ENCODE measurements at places on chromosomes 12 and 14. TPM values are rescaled to one million over a fixed set of nuclear protein-coding genes. Genes with fewer than 3 reads are reported as not detected.
A peak's percentile ranks its signal among the peaks of the same experiment; 100 is the strongest.

FZD10 gene
- not detected for total RNA-seq

- H3K4me1 ChIP-seq = no peaks in the 10 kb centered on the region
- no peaks in the 10 kb centered on the region for H3K27me3 ChIP-seq
- DNase-seq = no peak
- H3K36me3 ChIP-seq = no peaks in the 10 kb centered on the region
- H3K4me3 ChIP-seq = no peak overlapping the region
Observed at GRCh38 chr12:57435293-57435692, 709 bp downstream of the INHBC start.

DNA sequence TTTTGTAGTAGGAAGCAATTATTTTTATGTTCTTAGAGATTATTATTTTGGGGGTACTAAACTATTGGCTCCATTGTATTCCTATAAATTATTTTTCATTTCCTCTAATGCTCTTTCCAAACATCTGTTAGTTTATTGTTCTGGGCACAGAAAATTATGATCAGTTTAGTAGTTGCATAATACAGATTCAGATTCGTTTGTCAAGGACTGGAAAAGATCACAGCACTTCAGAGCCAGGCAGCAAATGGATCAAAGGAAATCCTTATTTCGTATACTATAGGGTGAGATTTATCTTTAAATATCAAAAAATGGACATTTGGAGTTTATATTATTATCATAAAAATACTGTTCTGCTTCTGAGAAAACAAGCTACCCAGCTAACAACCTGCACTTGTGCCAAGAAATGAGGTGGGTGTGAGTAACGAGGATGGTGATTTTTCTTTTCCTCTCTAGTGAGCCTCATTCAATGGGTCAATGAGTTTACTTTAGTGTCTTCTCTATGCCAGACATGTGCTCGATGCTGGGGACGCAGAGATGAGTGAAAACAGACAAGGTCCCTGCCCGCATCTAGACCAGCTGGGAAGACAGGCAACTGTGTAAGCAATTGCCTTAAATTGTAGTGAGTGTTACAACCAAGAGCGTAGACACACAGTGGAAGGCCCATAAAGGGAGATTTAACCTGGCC is 208.6 kb upstream of the PLXNC1 start:
- no peak for DNase-seq
- no peaks in the 10 kb centered on the region for H3K36me3 ChIP-seq
- H3K27me3 ChIP-seq = no peaks in the 10 kb centered on the region
- no peaks in the 10 kb centered on the region for H3K4me1 ChIP-seq

- no peak overlapping the region for H3K4me3 ChIP-seq
- no peaks in the 10 kb centered on the region for H3K4me1 ChIP-seq
- no peak overlapping the region for H3K27ac ChIP-seq
- no peaks in the 10 kb centered on the region for H3K27me3 ChIP-seq
Observed at GRCh38 chr14:45120096-45120495, 14.2 kb downstream of the FKBP3 start.

- H3K27me3 ChIP-seq = no peaks in the 10 kb centered on the region
- no peak overlapping the region for H3K27ac ChIP-seq
- no peak overlapping the region for H3K4me3 ChIP-seq
- no peaks in the 10 kb centered on the region for H3K36me3 ChIP-seq
- H3K4me1 ChIP-seq = peaks cover 7% of the 10 kb centered on the region
Observed at GRCh38 chr12:27769142-27769673, 10.8 kb upstream of the KLHL42 start.

DPPA3 gene
- total RNA-seq = not detected

DNA sequence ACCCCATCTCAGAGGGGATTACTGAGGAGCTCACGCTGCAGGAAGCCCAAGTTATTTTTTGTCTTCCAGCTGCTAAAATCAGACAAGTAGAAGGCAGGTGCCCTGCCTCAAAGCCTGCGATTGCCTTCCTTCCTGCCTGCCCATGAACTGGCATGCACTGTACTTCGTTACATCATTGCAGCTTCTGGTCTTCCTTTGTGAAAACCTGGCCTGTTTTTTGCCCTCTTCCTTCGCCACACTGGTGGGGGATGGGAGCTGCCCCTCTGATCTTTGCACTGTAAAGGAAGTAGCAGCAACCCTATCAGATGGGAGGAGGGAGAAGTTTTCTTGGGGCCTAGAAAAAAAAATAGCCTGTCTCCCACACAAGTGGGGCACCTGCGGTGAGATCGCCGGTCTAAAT is 1098.7 kb downstream of the BCL11B start:
- H3K27ac ChIP-seq = no peak overlapping the region
- H3K4me1 ChIP-seq = no peaks in the 10 kb centered on the region
- no peak overlapping the region for H3K4me3 ChIP-seq
- H3K27me3 ChIP-seq = no peaks in the 10 kb centered on the region
- no peaks in the 10 kb centered on the region for H3K36me3 ChIP-seq

GRCh38 chr12:112025808-112026375 is 12.7 kb downstream of the ERP29 start:
- no peak overlapping the region for H3K27ac ChIP-seq
- no peaks in the 10 kb centered on the region for H3K27me3 ChIP-seq
- H3K36me3 ChIP-seq = peaks cover 42% of the 10 kb centered on the region
- no peak overlapping the region for H3K4me3 ChIP-seq
- no peaks in the 10 kb centered on the region for H3K4me1 ChIP-seq
- no peak for DNase-seq

DNA sequence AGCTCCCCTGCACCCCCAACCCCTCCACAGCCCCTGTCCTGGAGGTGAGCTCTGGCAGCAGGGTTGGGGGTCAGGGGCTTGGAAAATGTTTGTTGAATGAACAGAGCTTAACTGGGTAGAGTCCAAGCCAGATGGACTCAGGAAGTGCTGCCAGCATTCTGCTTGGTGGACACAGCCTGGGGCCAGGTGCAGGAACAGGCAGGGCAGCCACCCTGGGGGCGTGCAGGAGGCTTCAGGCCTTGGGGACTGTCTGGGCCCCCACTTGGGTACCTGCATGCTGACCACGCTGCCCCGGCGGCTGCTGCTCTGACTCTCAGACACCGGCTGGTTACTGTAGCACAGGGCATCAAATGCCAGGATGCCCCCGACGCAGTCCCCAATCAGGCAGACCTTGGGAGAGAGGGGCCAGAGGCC is 15.7 kb downstream of the ARL6IP4 start:
- H3K36me3 ChIP-seq = no peaks in the 10 kb centered on the region
- no peaks in the 10 kb centered on the region for H3K27me3 ChIP-seq
- no peak overlapping the region for H3K27ac ChIP-seq

DNA sequence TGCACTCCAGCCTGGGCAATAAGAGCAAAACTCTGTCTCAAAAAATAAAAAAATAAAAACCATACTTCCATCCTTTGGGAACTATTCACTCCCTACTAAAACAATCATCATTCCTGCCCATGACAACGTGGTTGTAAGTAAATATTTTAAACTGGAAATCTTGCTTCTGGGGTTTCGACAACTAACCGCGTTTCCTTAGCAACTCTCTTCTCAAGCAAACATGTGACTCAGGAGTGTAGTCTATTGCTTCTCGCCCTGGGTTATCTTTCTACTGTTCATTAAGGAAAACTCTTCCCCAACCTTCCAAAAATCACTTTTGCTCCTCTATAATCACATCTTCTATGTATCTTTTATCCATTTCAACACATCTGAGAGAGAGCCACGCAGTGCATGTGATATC is 21.8 kb downstream of the APPL2 start:
- peaks cover 20% of the 10 kb centered on the region for H3K4me1 ChIP-seq
- H3K4me3 ChIP-seq = no peak overlapping the region
- peak; percentile 32 for DNase-seq
- H3K36me3 ChIP-seq = peaks cover 25% of the 10 kb centered on the region
- H3K27me3 ChIP-seq = no peaks in the 10 kb centered on the region
- H3K27ac ChIP-seq = peak overlapping the region; percentile 35

DNA sequence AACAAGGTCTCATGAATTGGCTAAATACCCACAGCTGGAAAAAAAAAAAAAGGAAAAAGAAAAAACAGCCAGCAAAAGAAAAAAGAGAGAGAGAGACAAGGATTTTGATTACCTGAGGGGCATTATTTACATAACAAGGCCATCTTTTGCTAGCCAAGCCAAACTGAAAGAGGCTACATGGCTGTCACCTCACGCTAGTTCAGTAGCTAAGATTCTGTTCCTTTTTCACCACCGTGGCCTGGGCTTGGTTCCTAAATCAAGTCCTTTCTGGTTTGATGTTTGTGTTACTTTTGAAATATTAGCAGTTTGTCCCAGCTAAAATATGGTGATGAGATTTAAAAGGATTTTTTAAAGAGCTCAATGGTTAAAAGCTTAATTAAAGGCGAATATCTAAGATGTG is 2.0 kb upstream of the SDS start:
- H3K36me3 ChIP-seq = no peaks in the 10 kb centered on the region
- no peaks in the 10 kb centered on the region for H3K27me3 ChIP-seq
- H3K4me1 ChIP-seq = no peaks in the 10 kb centered on the region
- H3K4me3 ChIP-seq = no peak overlapping the region

DNA sequence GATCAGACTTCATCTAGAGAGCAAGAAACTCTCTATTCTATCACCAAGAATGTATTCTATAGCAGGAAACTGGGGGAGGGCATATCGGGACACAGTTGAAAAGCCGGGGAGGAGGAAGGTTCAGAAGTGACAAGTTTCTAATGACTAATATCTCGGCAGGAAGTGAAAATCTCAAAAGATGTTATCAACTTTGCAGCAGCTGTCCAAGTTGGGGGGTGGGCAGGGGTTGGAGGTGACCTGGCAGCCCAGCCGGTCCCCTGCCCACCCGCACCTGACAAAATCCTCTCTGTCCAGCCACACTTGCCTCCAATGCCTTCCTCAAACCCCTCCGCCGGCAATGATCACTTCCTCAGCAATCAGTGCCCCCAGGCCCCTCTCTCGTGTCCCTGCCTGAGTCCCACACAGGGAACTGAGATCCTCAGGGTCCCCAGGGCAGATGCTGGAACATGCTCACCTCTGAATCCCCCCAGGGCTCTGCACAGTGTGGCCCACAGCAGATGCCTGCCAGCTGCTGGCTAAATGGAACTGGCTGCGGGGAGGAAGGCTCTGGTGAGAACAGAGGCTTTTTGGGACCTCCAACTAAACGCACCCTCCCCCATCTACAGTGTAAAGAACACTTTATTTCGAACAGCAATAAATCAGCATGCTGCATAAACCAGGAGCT is 43.9 kb downstream of the CCDC88C start:
- peaks cover 8% of the 10 kb centered on the region for H3K4me1 ChIP-seq
- H3K4me3 ChIP-seq = no peak overlapping the region
- H3K27ac ChIP-seq = no peak overlapping the region
- H3K27me3 ChIP-seq = peaks cover 21% of the 10 kb centered on the region
- no peak for DNase-seq

IL22 gene
- not detected for total RNA-seq

- peak within 1 kb of the TSS; percentile 92 for H3K4me3 ChIP-seq
- H3K4me1 ChIP-seq = peaks cover 6% of the 10 kb centered on the region
- DNase-seq = peak; percentile 84
- peak within 1 kb of the TSS; percentile 98 for H3K27ac ChIP-seq
Observed at GRCh38 chr14:67241411-67242167, at the start of gene PALS1. TSS of gene PALS1 (plus strand) at chr14:67241435. CDS start at chr14:67279171, 37,736 bp downstream.

GRCh38 chr12:109764123-109764522 is 50.5 kb downstream of the FAM222A start:
- no peak for DNase-seq
- no peaks in the 10 kb centered on the region for H3K4me1 ChIP-seq
- no peaks in the 10 kb centered on the region for H3K27me3 ChIP-seq
- H3K4me3 ChIP-seq = no peak overlapping the region

MSI1 gene
- total RNA-seq = 16.0 TPM

DNA sequence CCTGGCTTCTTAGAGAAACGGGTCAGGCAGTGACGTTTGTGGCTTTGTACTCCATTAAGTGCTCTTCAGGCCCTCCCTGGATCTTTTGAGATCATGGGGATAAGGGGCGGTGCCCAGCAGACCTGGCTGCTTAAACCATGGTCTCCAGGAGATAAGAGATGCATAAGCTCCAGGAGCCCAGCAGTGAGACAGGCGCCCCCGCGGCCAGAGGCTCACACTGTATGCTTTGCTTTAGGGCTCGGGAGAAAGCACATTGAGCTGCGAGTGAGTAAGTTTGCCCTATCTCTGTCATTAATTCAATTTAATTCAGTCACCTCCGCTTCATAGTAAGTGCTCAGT is 359.5 kb downstream of the CACNA1C start:
- H3K4me3 ChIP-seq = no peak overlapping the region
- H3K27ac ChIP-seq = no peak overlapping the region
- no peak for DNase-seq

- H3K36me3 ChIP-seq = peaks cover 83% of the 10 kb centered on the region
- DNase-seq = no peak
- no peak overlapping the region for H3K27ac ChIP-seq
- no peak overlapping the region for H3K4me3 ChIP-seq
- no peaks in the 10 kb centered on the region for H3K27me3 ChIP-seq
Observed at GRCh38 chr12:68835333-68835908, 27.4 kb downstream of the MDM2 start.

OR4E1 gene
- total RNA-seq = not detected

DNA sequence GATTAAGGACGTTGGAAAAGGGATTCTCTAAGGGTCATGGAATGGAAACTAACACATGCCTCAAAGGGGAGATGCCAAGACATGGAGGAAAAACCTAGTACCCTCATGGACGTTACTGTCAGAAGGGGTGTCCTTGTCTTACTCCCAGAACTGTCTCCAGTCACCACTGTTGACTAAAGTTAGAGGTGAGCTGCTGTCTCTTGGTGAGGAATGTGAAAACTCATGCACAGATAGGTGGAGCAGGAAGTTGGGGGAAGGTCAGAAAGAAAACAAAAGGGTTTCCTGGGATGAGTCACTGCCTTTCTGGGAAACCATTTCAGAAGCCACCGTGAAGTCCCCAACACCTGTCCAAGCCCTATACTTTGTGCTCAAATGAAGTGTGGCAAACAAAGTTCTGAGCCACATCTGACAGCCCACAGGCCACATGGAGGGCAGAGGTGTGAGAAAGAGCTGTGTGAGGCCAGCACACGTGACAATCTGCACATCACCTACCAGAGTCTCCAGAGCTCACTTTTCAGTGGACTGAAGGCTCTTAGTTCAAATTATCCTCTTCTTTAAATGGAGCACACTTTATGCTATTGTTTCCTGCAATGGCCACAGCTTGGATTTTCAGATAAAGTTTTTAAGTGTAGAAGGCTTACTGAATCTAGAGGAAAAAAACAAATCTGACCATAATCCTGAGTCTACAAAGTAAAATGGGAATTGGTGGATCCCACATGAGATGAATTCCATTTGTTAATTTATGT is 92.9 kb upstream of the EGLN3 start:
- no peaks in the 10 kb centered on the region for H3K36me3 ChIP-seq
- H3K4me3 ChIP-seq = no peak overlapping the region
- peaks cover 7% of the 10 kb centered on the region for H3K4me1 ChIP-seq
- H3K27ac ChIP-seq = no peak overlapping the region
- DNase-seq = no peak
- no peaks in the 10 kb centered on the region for H3K27me3 ChIP-seq

ASCL1 gene
- total RNA-seq = not detected

GRCh38 chr14:102421411-102422057 is 58.8 kb downstream of the TECPR2 start:
- H3K27ac ChIP-seq = no peak overlapping the region
- DNase-seq = no peak
- no peaks in the 10 kb centered on the region for H3K36me3 ChIP-seq
- H3K4me1 ChIP-seq = no peaks in the 10 kb centered on the region
- no peak overlapping the region for H3K4me3 ChIP-seq

TDRD9 gene
- total RNA-seq = not detected

GRCh38 chr12:104638851-104639240 is 182.1 kb downstream of the CHST11 start:
- H3K27me3 ChIP-seq = no peaks in the 10 kb centered on the region
- no peaks in the 10 kb centered on the region for H3K4me1 ChIP-seq
- H3K36me3 ChIP-seq = no peaks in the 10 kb centered on the region
- no peak overlapping the region for H3K4me3 ChIP-seq
- no peak overlapping the region for H3K27ac ChIP-seq

ANO4 gene
- total RNA-seq = 41.3 TPM

LMO3 gene
- 0.99 TPM for total RNA-seq

GRCh38 chr12:109267361-109267760 is 41.7 kb downstream of the FOXN4 start:
- no peak for DNase-seq
- H3K4me3 ChIP-seq = no peak overlapping the region
- no peaks in the 10 kb centered on the region for H3K4me1 ChIP-seq
- H3K36me3 ChIP-seq = no peaks in the 10 kb centered on the region
- H3K27ac ChIP-seq = no peak overlapping the region
- H3K27me3 ChIP-seq = no peaks in the 10 kb centered on the region
